ENCODE measurements at places on chromosomes 1 and 21.

GRCh38 chr1:3730543-3731247, 21.6 kb upstream of the CCDC27 start:
- DNase-seq: no peak

- DNase-seq: no peak
Observed at GRCh38 chr1:167263819-167264464, 43.3 kb downstream of the POU2F1 start.

DNA sequence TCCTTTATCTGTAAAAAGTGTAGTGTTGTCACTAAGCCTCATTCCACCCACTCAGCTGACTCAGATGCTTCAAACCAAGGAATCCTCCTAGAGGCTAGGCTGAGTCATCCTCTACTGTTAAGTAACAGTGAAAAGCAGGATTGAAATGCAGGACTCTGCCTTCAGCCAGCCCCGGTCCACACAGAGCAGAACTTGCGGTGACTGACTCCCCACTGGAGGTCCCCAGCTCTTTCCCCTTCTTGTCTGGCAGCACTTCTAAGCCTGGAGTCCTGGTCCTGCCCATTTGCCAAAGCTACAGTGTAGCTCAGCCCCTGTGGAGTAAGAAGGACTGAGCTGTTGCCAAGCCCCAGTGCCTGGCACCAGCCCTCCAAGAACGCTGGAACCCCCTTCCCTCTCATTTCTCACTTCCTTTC, 1.7 kb downstream of the RAB7B start:
- no peak for DNase-seq

DNA sequence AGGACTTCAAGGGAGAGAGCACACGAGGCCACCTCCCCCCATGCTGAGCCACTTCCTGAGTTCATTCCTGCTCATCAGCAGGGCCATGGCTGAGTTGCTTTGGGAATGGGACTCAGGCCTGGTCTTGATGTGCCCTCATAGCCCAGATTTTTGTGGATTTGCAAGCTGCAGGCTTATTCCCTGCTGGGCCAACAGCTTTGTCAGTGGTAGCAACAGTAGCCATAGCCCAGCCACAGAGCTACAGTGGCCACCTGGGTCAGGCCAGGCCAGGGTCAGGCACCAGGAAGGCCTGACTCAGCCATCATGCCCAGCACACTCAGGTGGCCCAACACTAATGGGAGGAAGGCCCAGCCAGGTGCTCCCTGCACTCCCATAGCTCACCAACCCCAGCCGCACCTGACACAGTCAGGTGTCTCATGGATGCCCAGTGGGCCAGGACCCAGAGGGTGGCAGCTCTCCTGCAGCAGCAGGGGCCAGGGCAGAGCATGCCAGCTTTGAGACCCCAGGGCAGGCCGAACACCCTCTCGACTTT, 33.5 kb downstream of the EPHA2 start:
- DNase-seq: no peak

DNA sequence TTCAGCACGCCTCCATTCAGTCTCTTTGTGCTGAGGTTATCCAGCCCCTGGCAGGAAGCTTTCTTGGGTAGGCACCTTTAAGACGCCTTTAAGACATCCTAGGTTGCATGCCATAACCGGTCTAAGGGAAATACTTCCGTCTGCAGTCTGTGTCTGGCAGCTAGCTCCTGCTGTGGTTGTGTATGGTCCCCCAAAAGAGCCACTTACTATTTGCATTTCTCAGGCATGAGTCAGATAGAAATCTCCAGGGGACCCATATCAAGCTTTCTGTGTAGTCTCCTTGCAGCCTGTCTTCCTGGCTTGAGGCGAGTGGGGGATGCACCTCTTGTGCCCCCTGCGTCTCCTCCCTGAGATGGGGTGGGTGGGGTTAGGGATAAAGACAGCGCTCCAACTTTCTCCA, 10.0 kb upstream of the RYR2 start:
- DNase-seq: no peak
